ENCODE measurements at places on chromosomes 5 and 9.
A peak's percentile ranks its signal among the peaks of the same experiment; 100 is the strongest.

DNA sequence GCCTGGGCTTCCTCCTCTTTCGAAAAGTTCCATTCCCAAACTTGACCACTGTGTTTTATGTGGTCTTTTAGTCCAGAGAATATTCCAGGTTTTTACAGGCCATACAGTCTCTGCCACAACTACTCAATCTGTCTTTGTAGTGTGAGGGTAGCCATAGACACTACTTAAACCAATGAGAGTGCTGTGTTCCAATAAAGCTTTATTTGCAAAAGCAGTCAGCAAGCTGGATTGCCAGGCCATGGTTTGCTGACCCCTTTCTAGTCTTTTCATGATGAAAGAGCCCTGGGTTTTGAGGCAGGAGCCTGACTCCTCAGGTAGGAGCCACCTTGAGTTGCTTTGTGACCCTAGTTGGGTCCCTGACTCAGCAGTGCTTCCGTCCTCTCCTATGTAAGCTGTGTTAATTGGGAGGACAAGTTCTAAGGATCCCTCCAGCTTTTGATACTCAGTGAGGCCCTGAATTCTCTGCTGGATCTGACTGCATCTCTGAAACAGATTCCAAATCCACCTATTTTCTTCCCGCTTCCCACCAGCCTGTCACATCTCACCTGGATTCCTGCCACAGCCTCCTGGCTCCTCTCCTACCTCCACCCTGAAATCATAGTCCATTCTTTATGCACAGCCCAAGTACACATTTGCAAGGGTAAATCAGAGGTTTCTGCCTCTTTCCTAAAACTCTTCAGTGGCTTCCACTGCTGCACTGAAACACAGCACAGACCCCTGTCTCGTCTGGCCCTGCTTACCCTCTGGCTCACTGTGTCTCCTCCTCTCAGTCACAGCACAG is 13.5 kb downstream of the GALNT10 start:
- DNase-seq: no peak

- no peak for DNase-seq
Measured at GRCh38 chr5:143206196-143207053, 197.1 kb downstream of the NR3C1 start.

DNA sequence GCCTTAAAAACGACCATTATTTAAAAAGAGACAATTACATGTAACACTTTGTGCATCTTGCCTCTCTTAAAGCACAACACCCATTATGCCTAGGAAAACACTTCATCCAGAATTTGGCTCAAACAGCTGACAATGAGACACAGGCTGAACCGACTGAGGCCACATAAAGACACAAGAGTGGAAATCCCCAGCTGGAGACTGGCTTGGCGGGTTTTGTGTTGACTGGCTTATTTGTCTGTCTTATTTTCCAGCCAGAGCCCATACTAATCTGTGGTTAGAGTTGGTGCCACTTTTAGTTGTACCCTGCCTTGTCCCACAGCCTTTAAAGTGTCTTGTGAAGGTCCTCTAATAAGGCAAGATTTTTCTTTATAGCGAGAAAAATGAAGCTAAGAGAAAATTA is 21.2 kb downstream of the TRIM14 start:
- no peak for DNase-seq

DNA sequence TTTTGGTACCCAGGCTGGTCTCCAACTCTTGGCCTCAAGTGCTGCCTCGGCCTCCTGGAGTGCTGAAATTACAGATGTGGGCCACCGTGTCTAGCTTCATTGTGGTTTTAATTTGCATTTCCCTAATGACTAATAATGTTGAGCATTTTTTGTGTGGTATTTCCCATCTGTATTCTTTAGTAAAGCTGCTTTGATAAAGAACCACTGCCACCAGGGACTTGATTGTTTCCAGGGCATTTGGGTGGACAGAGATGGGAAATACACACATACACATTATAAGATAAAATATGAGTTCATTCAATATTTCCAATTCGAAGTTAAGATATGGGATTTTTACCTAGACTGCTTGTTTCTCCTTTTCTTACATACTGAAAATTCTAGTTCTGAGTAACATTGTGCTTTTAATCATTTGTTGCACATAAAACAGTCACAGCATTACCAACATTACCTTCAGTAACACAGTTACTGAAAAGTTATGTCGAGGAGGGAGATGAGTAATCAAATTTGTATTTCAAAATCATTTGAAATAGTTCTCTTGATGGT is 28.9 kb downstream of the HABP4 start:
- DNase-seq: no peak

- DNase-seq: no peak
Measured at GRCh38 chr9:127280880-127281660, 16.5 kb downstream of the GARNL3 start.

DNA sequence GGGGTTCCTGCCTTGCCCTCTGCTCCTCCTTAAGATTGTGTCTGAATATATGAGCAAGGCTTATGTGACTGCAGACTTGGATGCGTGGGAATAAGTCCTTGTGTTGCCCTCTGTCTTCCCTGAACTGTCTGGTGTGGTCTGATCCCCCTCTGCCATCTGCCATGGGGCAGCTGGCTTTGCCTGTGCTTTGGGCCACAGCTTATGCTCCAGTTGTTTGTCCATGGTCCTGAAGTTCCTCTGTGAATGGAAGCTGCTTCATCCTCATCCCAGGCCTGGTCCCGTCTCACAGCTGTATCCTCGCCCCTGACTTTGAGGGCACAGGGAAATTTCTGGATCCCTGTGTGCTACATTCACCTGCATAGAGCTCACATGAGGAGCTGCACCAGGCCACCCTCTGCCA is 14.7 kb downstream of the IL31RA start:
- DNase-seq: no peak

- DNase-seq: no peak
Measured at GRCh38 chr9:86626802-86627201, 272.6 kb upstream of the TUT7 start.

- DNase-seq: no peak
Measured at GRCh38 chr5:14873093-14873492, 1.5 kb upstream of the ANKH start.

- peak; percentile 89 for DNase-seq
Measured at GRCh38 chr5:130652176-130652575, 512.9 kb downstream of the HINT1 start.

- DNase-seq: no peak
Measured at GRCh38 chr5:1106385-1107166, 5.3 kb downstream of the SLC12A7 start.

DNA sequence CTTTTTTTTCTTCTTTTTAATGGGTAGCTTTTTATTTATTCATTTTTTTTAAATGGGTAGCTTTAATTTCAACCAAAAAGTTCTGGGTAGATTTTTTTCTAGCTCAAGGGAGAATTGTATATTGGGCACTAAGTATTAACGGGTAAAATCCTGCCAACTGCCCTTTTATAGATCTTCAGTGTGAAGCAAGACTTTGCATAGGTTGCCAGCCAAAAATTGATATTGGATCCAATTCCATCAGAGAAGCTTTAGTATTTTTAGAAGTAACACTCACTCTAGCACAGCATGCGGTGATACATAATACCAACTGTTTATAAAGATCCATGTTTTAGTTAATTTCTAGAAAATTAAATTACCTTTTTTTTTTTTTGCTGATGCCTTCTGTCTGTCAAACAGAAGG is 49.8 kb downstream of the SH3GL2 start:
- DNase-seq: no peak

DNA sequence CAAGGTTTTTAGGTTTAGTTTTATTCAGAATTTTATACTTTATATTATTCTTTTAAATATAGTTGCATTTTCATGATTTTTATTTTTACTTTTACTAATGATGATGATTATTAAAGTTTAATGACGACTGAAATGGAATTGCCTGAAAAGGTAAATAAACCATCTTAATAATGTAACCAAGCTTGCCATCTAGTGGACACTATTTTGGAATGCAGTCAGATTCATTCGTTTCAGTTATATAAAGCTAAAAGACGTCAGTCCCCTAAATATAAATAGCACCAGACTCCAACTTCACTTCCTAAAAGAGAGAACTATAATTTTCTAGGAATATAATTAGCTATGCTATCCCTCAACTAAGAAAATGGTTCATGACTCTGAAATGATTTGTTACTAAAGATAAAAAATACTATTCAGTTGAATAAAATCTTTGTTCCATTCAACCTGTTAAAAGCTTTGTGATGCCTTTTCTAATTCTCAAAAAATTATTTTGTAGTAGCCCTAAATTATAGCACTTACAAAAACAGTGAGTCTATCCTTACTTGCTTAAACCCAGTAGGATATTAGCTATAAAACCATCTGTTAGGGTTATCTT is 19.9 kb downstream of the ABITRAM start:
- DNase-seq: no peak

- DNase-seq: no peak
Measured at GRCh38 chr5:95327211-95327610, 42.3 kb upstream of the MCTP1 start.

DNA sequence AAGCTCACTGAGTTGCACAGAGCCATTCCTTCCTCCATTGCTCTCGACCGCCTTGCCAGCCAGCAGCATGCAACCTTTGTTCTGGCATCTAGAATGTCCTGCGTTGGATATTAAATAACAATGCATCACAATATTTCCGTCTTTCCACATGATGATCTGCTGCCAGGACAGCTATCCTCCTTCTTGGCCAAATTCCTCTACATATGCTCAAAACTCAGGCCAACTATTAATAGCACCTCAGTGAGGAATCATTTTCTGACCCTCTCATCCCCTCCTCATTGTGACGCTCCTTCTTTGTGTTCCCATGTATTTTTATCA is 128.6 kb downstream of the MYO10 start:
- peak; percentile 55 for DNase-seq

GRCh38 chr5:159763562-159763961 is 152.7 kb upstream of the ADRA1B start:
- DNase-seq: no peak

GRCh38 chr5:119656023-119656422 is 26.7 kb downstream of the FAM170A start:
- DNase-seq: no peak

DNA sequence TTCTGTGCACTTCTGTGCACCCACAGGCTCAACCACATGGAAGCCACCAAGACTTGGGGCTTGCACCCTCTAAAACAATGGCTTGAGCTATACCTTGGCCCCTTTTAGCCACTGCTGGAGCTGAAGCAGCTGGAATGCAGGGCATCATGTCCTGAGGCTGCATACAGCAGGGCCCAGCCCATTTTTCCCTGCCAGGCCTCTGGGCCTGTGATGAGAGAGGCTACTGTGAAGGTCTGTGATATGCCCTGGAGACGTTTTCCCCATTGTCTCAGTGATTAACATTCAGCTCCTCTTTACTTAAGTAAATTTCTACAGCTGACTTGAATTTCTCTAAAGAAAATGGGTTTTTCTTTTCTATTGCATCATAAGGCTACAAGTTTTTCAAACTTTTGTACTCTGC is 134.0 kb upstream of the EGFLAM start:
- DNase-seq: no peak

DNA sequence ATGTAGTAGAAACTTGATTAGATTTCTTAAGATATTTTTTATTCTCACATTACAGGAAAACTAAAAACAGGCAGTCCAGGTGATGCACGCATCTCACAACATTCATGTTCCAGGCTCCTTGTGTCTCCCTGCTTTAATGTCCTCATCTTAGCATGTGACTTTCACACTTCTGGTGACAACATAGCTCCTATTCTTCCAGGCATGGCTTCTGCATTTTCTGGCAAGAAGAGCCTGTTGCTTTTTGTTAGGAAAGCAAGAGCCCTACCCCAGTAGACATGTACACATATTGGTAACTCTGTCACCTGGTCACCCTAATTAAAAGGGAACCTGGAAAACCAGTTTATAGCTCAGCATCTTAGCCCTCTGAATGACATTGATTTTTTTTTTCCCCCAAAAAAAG is 92.5 kb downstream of the PPIC start:
- DNase-seq: no peak

DNA sequence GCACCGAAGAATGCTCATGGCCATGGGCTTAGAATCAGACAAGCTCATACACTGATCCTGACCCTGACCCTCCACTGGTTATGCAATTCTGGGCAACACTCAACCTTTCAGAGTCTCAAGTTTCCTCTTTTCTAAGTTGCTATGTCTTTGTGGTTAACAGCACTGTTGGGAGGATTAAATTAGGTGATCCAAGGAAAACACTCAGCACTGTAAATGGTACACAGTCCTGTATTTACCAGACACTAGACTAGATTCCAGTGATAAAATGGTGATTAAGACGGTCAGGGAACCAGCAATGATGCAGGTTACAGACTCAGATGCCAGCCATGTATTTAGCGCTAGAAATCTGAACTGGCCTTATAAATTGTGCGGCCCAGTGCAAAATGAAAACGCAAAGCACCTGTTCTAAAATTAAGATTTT is 8.1 kb downstream of the ARL15 start:
- DNase-seq: no peak

- DNase-seq: no peak
Measured at GRCh38 chr9:21580636-21581378, 98.7 kb upstream of the IFNE start.

- DNase-seq: no peak
Measured at GRCh38 chr5:6604946-6605345, 27.9 kb downstream of the NSUN2 start.

- no peak for DNase-seq
Measured at GRCh38 chr9:110762783-110763182, 94.2 kb downstream of the MUSK start.

- DNase-seq: no peak
Measured at GRCh38 chr5:127014573-127014972, 15.8 kb downstream of the MARCHF3 start.

- no peak for DNase-seq
Measured at GRCh38 chr5:74576941-74577456, 63.5 kb downstream of the ENC1 start.

Data from skeletal muscle cell (primary cell).